ENCODE measurements at places on chromosomes 16 and 17. TPM values are rescaled to one million over a fixed set of nuclear protein-coding genes. Genes with fewer than 3 reads are reported as not detected.

DNA sequence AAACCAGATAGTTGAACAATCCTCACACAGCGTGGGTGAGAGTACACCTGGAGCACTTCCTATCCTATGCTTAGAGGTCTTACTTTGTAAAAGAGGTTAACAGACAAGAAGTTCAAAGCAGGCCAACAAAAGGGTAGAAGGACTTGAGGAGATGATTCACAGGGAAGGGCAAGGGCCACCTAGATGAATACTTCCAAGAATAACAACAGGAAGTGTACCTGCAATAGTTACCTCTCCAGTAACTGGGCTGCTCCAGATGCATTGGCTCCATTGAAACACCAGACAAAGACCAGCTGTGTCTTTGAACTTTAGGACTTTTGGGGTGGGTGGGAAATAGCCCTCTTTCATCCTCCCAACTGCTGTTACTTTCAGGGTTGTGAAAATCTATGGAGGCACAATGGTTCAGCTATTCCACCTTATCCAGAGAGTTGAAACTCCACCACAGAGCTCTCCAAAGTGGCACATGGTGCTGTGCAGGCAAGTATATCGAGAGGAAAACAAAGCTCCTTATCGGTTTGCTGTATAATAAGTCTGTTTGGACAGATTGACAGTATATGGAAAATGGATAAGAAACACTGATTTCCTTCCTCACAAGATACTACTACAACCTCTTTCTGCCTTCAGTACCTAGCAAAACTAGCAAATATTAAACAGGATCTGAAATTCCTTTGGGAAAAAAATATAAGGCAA, 22.7 kb downstream of the RNF43 start:
- no peak for DNase-seq
- no peaks in the 10 kb centered on the region for H3K36me3 ChIP-seq
- no peaks in the 10 kb centered on the region for H3K27me3 ChIP-seq
- no peak overlapping the region for H3K27ac ChIP-seq

GRCh38 chr17:11353601-11354000, 112.6 kb downstream of the SHISA6 start:
- H3K36me3 ChIP-seq: no peaks in the 10 kb centered on the region
- H3K4me1 ChIP-seq: no peaks in the 10 kb centered on the region
- no peaks in the 10 kb centered on the region for H3K27me3 ChIP-seq
- no peak overlapping the region for H3K27ac ChIP-seq
- H3K4me3 ChIP-seq: no peak overlapping the region
- DNase-seq: no peak

DNA sequence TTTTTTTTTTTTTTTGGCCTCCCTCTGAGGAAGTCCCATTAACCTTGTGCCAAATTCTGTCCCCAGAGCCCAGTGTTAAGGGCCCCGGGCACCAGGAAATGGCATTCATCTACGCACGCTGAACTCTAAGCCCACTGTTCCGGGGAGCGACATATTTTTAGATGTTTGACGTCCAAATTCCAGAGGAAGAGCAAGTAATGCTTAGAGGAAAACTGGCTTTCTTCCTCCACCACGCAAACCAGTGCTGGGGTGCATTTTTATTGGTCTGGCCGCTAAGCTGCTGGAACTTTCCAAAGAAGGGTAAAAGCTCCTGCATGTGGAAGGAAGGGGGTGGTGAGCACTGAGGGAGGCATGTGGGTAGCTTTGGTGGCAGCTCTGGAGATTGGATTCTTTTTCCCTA, 8.3 kb downstream of the WFDC1 start:
- H3K4me1 ChIP-seq: peaks cover 19% of the 10 kb centered on the region
- no peaks in the 10 kb centered on the region for H3K27me3 ChIP-seq
- DNase-seq: no peak
- no peak overlapping the region for H3K4me3 ChIP-seq
- no peaks in the 10 kb centered on the region for H3K36me3 ChIP-seq
- H3K27ac ChIP-seq: peak overlapping the region; percentile 73

DNA sequence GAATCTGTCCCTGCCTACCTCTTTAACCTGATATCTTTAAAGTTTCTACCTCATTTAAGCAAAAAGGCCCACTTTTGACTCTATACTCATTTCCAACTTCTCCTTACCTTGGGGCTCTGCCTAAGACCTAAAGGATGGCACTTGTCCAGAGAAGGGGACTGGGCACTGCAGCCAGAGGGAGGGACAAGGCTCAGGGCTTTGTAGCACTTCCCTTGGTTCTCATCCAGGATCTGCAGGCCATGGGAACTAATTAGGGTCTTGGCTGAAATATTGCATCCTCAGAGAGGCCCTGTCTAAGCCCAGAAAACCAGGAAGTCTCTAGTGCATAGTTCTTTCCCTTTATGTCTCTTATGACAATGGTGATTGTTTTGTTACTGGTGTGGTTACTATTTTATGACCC, 37.3 kb downstream of the IRX5 start:
- no peaks in the 10 kb centered on the region for H3K36me3 ChIP-seq
- H3K4me1 ChIP-seq: no peaks in the 10 kb centered on the region
- no peaks in the 10 kb centered on the region for H3K27me3 ChIP-seq
- DNase-seq: no peak
- H3K4me3 ChIP-seq: no peak overlapping the region
- H3K27ac ChIP-seq: no peak overlapping the region

DNA sequence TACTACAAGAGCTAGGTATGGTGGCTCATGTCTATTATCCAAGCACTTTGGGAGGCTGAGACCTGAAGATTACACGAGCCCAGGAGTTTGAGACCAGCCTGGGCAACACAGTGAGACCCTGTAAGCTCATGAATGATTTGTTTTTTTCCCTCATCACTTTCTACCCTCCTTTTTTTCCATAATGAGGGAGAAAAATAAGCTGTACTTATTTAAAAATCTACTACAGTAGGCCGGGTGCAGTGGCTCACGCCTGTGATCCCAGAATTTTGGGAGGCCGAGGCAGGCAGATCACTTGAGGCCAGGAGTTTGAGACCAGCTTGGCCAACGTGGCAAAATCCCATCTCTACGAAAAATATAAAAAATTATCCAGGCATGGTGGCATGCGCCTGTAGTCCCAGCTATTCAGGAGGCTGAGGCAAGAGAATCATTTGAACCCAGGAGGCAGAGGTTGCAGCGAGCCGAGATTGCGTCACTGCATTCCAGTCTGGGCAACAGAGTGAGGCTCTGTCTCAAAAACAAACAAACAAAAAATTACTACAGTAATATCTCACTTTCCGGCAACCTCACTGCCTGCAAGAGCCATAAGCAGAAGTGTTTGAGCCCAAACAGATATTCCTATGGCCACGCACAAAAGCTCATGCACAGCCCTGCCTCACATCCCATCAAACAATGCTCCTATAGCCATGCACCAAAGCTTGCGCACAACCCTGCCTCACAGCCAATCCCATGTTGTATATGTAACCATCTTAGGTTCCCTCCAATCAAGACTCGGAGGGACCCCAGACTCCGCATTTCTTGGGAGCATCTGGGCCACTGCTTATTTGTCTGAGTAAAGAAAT, 37.4 kb downstream of the TK2 start:
- peaks cover 17% of the 10 kb centered on the region for H3K36me3 ChIP-seq
- no peak overlapping the region for H3K4me3 ChIP-seq
- H3K4me1 ChIP-seq: peaks cover 81% of the 10 kb centered on the region

The HLF gene
- 29.4 TPM for total RNA-seq

GRCh38 chr16:80954985-80955384, 51.7 kb downstream of the CMC2 start:
- no peaks in the 10 kb centered on the region for H3K4me1 ChIP-seq
- H3K36me3 ChIP-seq: no peaks in the 10 kb centered on the region
- no peak overlapping the region for H3K27ac ChIP-seq
- no peaks in the 10 kb centered on the region for H3K27me3 ChIP-seq

DNA sequence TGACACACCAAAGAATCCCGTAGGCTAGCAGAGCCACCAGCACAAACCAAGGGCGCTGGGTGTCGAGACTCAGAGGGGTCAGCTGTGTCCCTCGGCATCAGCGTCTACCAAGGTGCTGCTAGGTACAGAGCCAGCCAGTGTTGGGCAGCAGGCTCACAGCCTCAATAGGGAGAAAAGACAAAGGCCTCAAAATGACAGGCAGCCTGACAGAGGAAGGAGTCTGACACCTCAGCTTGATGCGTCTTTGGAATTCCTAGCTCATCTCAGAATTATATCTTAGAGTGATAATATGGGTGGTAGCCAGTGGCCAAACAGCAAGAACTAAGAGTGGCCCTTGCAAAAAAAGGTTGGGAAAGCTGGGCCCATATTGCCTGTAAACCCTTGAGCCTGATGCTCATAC, 45.9 kb downstream of the HS3ST3B1 start:
- no peaks in the 10 kb centered on the region for H3K27me3 ChIP-seq
- no peak overlapping the region for H3K27ac ChIP-seq
- no peaks in the 10 kb centered on the region for H3K36me3 ChIP-seq

The CTRL gene
- 0.59 TPM for total RNA-seq

DNA sequence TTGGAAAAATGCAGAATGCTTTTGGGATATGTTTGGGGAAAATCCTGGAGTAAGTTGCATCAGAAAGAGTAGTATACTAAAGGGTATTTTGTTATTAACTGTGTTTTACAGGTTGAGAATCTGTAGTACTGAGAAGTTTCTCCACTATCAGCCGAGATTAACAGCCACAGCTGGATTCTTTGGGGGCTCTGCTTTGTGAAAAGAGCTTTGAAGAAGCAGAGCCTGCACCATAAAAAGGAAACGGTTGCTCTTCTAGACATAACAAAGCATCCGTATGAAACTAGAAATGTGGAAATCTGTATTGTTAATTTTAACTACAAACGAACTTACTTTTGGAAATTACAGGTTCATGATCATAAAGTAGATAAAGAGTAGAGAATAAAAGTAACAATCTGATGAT, 5.3 kb downstream of the NLK start:
- DNase-seq: no peak
- H3K4me3 ChIP-seq: no peak overlapping the region
- no peak overlapping the region for H3K27ac ChIP-seq
- no peaks in the 10 kb centered on the region for H3K36me3 ChIP-seq
- H3K4me1 ChIP-seq: peaks cover 35% of the 10 kb centered on the region

All from lower lobe of right lung (tissue), 2 donors.